ENCODE measurements at places on chromosomes 1 and 21.

DNA sequence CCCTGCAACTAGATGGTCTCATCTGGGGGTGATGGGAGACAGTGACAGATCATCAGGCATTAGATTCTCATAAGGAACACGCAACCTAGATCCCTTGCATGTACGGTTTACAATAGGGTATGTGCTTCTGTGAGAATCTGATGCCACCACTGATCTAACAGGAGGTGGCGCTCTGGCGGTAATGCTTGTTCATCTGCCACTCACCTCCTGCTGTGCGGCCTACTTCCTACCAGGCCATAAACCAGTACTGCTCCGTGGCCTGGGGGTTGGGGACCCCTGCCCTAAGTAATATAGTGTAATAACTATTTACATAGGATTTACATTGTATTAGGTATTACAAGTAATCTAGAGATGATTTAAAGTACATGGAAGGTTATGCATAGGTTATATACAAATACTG is 134.9 kb downstream of the CLEC20A start:
- no peak for DNase-seq

DNA sequence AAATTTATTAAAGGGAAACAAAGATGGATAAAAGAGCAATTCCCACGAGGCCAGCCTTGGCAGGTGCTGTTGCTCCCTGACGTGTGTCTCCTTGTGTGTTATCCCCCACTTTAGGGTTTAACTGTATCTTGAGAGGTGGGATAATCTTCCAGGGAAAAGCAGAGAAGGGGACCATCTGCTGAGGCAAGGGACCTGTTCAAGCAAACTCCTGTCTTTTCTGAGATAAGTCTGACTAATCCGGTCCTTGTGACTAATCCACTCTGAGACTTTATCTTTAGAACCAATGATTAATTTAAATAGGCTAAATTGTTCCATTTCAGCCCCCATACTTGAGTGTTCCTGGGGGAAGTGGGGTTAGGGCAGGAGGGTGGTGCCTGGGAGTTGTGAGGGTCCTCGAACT is 163.6 kb downstream of the CAMTA1 start:
- no peak for DNase-seq

GRCh38 chr21:34021726-34022125 is 51.7 kb upstream of the MRPS6 start:
- DNase-seq = no peak

- DNase-seq = no peak
These were observed 9.6 kb upstream of the FAM78B start for GRCh38 chr1:166176416-166176815.

DNA sequence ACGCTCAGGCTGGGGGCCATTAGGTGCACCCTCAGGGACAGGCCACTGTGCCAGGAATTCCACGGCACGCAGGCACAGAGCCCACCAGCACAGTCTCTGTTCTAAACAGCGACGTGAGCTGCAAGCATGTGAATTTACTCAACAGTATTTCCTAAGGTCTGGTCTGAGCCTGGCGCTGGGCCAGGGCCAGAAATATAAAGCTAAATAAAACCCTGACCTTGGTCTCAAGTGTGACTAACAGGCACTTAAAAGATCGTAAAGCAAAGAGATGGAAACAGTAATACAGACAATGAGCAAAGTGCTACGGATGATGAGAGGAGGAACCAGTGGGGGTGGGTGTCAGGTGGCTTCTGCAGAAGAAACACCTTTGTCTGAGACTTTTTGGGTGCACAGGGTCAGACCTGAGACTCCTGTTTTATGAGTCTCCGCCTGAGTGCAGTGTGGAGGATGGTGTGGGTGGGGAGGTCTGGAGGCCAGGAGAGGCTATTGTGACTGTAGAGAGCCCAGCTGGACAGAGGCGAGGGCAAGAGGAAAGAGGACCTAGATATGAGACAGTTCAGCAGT is 53.4 kb upstream of the EDN2 start:
- DNase-seq = no peak

DNA sequence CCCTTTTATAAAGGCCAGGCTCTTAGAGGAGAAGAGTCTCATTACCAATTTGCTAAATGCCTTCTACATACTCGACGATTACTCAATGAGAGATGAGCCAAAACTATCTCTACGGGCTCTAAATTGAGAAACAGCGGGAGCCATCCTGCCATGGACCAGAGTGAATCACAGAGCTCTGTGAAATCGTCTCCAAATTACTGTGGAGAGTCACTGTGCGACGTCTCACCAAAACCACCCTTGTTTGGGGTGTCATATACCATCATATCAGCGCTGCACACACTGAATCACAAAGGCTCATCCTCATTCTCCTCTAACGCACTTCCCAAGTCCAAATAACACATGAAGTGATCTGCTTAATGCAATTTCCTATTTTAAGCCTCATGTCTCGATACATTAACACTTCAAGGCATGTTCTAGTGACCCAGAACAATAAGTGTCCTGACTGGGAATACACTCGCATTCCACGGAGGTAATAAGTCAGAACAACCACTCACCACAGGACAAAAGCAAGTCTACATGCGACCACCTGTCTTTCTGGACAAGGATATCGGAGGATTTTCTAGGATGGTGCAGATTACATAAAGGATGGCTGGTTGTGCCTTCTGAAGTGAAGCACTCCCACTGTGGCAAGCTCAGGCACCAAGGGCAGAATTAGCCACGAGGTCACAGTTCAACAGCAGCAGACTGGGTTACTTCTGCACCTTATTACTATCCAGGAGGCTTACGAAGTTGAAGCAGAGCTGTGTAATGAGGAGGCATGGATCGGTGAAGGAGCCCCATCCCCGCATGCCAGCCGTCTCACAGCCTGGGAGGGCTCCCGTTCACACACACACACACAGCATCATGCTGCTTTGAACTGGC is 44.3 kb downstream of the NID1 start:
- DNase-seq = no peak

- DNase-seq = no peak
These were observed 63.7 kb downstream of the NVL start for GRCh38 chr1:224266105-224266914.

DNA sequence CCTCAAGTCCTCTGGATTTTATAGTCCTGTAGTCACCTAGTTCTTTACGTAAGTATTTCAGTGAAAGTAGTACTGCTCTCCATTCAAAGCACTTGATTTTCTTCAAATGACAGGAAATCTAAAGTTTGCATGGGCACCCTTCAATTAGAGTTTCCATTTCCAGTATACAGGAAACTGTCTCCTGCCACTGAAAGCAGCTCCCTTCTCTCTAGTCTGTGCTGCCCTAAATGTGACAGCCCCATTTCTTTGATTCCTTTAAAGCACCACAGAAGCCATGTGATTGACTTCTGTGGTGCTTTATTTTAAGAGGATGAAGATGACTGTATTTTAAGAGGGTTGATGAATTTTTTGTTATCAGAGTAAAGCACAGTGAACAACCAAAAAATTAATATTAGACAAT is 226.1 kb downstream of the DNAH14 start:
- no peak for DNase-seq

GRCh38 chr1:47754221-47754620 is 243.0 kb downstream of the TRABD2B start:
- no peak for DNase-seq

DNA sequence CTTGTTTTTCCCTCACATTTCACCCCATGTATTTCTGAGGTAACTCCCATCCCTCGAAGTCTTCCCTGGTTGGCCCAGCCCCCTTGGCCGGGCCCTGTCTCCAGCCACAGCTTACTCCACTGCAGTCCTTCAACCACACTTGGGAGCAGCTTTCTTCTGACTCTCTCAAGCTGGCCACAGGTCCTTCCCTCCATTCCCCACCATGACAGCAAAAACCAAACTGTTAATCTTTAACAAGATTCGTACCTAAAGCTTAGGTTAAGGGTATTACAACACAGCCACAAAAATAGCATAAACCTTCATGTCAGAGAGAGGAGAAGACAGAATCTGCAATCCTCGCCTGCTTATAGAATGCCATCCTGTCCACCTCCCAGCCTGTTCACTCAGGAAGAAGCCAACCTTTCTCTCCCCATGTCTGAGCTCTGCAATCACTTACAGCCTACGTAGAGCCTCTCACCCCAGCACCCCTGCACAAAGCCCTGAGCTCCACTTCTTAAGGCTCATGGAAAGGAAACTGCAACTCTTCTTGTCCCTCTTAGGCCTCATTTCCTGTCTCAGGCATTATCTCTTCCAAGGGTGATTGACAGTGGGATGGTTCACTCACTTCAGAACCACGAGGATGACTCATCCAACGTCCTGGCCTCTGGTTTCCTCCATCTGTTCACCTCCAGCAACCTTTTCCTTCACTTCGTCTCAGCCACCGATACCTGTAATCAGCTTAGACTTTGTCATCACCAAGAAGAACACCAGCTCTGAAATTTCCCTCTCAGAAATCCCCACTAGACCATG is 72.8 kb downstream of the CD2 start:
- DNase-seq = no peak

GRCh38 chr1:114854693-114855320 is at the start of gene SYCP1:
Gene SYCP1, plus strand, starts transcription at chr1:114854863. Its CDS starts 602 bp downstream, at chr1:114855465.
- no peak for DNase-seq

DNA sequence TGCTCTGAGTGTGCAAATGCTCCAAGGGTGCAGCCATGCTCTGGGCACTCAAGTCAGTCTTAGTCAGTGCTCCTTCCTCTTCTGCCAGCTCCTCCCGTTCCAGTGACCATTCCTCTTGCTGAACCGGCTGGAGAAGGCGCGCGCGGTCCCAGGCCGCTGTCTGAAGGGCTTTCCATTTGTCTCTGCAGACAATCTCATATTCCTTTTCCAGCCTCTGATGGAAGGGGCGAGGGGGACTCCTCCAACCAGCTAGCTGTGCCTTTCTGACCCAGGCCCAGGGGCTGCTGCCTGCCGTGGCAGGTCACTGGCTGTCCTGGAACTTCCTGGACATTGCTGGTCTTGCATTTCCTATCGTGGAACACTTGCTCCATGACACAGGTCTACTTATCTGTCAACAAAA is 67.5 kb downstream of the RIPK4 start:
- no peak for DNase-seq

DNA sequence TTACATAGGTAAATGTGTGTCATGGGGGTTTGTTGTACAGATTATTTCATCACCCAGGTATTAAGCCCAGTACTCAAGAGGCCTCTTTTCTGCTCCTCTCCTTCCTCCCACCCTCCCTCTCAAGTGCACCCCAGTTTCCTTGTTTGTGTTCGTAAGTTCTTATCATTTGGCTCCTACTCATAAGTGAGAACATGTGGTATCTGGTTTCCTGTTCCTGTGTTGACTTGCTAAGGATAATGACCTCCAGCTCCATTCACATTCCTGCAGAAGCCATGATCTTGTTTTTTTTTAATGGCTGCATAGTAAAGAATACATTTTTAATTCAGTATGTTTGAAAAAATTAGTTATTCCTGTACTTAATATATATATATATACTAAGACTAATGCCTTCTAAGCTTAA is 107.7 kb downstream of the CLDN17 start:
- no peak for DNase-seq

GRCh38 chr1:231952154-231952553 is 325.6 kb downstream of the DISC1 start:
- DNase-seq = no peak

- no peak for DNase-seq
These were observed 462.1 kb upstream of the C1orf87 start for GRCh38 chr1:60535713-60536112.

- peak; percentile 60 for DNase-seq
These were observed 55.0 kb upstream of the PAX7 start for GRCh38 chr1:18575620-18576019.

GRCh38 chr1:213772128-213773063 is 215.4 kb upstream of the PROX1 start:
- DNase-seq = no peak

DNA sequence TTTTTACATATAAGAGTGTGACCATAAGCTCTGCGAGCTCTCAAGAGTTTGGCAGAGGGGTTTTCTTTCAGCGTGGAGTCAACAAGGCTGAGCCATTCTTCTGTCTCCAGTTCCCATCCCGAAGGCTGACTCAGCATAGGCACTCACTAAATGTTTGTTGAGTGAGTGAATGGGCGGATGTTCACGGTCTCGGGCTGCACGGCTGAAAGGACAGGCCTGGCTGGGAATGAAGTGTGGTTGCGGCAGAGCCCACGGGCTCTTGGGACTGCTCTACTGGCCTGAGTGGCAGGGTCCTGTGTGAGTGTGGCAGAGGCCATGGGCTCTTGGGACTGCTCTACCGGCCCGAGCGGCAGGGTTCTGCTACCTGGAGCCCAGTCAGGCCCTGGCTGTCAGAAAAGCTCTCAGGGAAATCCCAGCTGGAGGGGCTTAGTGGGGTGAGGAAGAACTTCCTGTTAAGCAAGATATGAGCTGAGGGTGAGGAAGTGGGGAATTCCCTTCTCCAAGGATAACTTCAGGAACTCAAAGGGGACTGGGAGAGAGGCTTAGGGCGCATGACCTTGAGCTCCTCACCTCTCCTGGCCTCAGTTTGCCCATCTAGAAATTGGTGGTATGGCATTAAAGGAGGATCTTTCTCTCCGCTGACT is 56.6 kb upstream of the C1orf174 start:
- DNase-seq = no peak

GRCh38 chr1:12177999-12178441 is 11.2 kb downstream of the TNFRSF1B start:
- no peak for DNase-seq
